Effector memory CD8-positive, alpha-beta T cell (primary cell): ENCODE measurements at places on chromosomes 16 and 17.

GRCh38 chr17:48027322-48027981 lies 10.1 kb downstream of the COPZ2 start:
- DNase-seq = no peak

DNA sequence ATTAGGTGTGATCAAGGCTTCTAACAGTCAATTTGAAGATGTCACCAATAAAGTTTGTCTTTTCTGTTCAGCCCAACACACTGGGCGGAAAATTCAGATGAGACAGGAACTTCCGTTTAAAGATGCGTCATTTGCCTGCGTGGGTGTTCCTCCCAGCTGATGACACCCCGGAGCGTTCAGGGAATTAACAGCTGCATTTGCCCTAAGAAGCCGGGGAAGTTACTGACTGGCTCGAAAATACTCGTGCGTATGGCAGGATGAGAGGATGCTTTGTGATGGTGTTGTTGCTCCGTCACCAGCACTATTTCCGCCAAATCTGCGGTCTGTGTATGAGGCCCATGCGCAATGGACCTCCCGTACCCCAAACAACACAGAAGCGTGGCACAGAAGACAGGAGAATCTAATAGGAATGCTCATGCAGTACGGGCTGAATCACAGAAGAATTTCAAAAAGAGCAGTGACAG lies 11.9 kb upstream of the PVALEF start:
- no peak for DNase-seq

DNA sequence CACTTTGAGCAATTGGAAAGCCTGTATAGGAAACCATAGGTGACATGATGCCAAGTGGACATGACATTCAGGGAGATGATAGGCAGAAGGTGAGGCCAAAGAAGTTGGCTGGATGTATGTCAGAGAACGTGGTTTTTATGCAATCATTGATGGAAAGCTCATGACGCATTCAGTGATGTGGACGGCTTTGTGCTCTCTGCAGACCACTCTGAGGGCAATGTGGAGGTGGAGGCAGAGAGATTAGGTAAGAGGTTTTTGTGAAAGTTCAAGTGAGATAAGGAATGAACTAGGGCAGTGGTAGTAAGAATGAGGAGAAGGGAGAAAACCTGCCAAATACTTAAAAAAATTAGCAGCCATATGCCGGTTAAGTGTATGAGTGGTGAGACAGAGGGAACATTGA lies 99.0 kb downstream of the PRKCA start:
- no peak for DNase-seq

- no peak for DNase-seq
Measured at GRCh38 chr17:73952480-73953205, 250.8 kb upstream of the RPL38 start.

DNA sequence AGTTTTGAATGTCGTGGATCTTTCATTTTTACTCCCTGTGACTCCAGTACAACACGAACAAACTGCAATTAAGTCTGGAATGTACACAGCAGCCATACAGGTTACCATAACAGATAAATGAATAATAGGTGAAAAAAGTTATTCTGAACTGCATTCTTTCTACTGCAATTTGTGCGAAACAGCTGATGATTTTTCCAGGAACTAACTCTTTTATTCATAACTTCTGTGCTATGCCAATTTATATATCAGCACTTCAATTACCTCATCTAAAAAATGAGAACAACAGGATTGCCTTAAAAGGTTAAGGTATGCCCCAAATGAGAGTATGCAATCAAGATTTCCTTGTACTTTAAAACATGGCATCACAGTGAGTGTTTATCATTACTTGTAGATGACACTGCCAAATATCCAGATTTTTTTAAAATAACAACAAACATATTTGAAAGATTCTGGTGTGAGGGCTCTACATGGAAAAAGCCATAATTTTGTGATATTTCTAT lies 238.9 kb downstream of the CDH8 start:
- no peak for DNase-seq

- no peak for DNase-seq
Measured at GRCh38 chr17:21381076-21381706, 5.0 kb downstream of the KCNJ12 start.

- no peak for DNase-seq
Measured at GRCh38 chr17:61160789-61161445, 238.7 kb upstream of the TBX2 start.

- no peak for DNase-seq
Measured at GRCh38 chr17:50428831-50429424, 2.9 kb downstream of the ACSF2 start.
